ENCODE measurements at places on chromosomes 5 and 9.
A peak's percentile ranks its signal among the peaks of the same experiment; 100 is the strongest.

DNA sequence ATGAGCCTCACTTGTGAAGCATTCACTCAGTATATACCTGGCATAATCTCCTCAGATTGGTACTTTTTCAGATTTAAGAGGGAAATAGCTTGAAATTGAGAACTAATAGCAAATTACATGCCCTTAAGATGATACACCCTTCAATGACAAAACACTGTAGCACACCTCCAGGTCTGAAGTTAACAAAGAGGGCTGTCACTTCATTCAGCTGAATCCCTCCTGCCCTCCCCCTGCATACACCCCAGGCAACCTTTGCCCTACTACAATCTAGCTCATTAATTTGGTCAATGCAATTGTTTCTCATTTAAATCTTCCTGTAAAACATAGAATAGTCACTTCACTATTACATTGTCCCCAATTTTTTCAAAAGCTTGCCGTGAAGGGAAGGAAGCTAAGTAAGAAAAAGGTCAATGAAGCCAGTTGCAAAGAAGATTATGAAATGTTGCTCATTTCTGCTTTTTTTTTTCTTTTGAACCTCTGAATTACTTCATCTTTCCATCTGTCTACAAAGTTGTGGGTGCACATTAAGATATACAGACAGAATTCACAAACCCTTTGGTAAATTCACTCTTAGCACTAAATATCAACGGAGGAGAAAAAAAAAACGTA lies 294.8 kb upstream of the PTGER4 start:
- DNase-seq: no peak

DNA sequence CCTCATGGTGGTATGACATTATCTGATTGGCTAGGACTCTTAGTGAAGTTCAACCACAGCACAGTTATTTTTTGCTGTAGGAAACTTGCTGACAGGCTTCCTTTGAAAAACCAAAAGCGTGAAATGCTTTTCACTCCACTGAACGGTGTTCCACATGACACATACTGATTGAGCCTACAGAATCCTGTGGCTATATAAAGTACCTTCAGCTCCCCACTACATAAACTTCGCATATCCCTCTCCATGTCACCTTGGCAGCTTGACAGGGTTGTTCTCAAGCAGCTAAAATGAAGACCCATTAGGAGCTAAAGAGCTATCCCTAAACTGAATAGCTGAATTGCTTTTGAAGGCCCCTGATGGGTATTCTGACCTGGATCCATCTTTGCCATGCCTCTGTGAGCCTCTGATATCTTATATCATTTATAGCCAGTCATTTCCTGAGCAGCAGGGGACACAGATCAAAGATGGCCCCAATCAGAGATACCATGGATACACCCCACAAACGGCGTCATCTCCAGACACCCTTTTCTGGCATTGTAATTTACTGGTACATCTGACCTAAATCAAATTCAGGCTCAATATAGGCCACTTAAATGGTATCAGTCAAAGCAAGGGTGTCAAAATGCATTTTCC lies 91.5 kb downstream of the APBA1 start:
- DNase-seq: no peak

- no peak for DNase-seq
Measured at GRCh38 chr5:10724781-10725507, 36.1 kb downstream of the DAP start.

DNA sequence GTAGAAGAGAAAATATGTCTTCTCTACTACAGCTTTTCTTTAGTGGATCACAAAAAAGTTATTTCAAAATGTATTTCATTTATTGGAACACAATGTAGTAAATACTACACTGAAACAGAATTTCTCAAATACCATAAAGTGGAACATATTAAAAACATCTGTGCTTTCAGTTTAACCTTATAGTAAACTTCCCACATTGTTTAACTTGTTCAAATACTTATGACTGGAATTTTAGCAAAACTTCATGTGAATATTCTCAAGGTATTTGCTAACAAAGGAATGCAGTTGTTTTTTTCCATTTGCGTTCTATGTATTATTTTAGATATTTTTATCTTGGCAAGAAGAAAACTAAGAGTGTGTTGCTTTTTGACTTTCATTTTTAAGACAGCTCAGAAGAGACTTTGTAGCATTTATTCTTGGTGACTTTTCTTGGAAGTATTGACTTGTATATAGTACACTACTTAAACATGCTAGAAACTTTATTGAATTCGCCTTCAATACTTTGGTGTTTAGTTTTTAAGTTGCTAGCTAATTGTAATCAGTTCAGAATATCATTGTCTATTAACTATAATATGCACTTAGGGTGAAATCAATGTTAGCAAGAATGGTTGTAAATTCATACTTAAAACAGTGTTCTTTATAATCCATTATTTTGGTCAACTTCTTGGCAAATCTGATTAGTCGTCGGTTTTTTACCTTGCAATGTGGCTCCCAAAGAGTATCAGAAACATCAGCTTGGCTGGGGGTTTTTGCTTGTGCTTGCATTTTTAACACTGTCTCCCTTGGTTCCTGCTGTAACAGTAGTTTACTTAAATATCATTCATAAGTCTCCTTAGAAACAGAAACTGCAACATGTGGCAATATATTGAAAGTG lies 5.0 kb upstream of the RHOBTB3 start:
- no peak for DNase-seq

- DNase-seq: no peak
Measured at GRCh38 chr5:57863661-57864060, 381.1 kb upstream of the ACTBL2 start.

DNA sequence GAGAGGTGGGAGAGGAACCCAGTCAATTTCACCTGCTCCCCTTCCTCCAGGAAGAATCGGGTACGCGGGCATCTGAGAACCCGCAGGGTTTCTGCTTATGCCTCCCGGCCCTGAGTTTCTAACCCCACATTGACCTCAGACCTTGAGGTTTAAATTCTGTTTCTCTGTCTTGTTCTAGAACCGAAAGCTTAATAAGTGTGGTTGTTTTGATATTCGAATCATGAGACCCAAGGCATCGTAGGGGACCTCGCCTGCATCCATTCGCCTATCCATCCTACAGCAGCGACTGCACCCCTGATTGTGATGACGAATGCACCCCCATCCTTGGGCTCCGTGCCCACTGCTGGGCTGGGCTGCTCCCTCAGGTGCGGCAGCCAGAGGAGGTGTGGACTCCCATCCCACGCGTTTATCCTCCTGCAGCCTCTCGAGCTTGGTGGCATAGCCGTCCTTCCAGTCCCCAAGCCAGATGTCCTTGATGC lies 80.8 kb upstream of the IER5L start:
- DNase-seq: no peak

DNA sequence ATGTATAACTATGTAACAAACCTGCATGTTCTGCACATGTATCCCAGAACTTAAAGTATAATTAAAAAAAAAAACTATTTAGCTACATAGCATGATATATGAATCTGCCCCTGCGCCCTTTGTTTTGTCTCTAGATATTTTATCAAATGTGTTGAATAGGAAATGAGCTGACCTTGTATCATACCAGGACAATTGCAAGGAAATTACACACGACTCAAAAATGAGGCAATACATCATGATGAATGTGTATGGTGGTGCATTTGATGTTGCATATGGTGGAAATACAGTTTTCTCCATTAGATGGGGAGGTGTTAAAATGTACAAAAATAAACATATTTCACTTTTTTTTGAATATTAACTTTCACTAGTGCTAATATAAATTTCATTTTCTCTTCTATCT lies 28.6 kb upstream of the CEP78 start:
- no peak for DNase-seq

- no peak for DNase-seq
Measured at GRCh38 chr9:36080519-36080918, 43.8 kb downstream of the RECK start.

- no peak for DNase-seq
Measured at GRCh38 chr5:79168031-79168430, 56.4 kb downstream of the BHMT start.

DNA sequence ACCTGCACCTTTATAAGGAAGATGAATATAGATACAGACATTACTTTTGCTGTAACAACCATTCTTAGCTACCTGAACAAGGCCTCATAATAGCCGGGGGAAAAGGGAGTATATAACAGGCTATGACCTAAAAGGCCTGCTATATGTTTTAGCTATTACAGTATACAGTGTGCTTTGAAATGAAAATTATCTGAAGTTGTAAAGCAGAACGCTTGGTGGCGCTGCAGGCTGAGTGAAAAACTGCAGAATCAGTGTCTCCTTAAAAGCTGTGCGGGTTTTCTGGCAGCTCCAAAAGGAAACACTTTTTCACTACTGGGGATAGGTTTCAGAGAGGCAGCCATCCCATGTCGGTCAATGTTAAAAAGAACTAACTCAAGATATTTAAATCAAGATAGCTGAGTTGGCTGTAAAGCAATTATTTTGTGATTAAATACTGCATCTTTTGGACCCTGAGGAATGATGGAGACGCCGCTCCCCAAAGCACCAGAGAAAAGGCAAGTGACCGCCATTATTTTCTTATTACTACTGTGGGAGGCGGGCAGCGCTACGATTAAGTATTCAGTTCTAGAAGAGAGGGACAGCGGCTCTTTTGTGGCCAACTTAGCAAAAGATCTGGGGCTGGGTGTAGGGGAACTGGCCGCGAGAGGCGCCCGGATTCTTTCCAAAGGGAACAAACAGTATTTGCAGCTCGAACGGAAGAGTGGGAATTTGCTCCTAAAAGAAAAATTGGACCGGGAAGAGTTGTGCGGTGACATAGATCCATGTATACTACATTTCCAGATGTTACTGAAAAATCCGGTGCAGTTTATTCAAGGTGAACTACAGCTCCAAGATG lies 5.9 kb downstream of the PCDHB6 start:
- DNase-seq: no peak

- DNase-seq: no peak
Measured at GRCh38 chr5:54458221-54458620, 2.7 kb downstream of the HSPB3 start.

GRCh38 chr9:2228132-2228531 lies 213.0 kb downstream of the SMARCA2 start:
- peak; percentile 23 for DNase-seq

- DNase-seq: no peak
Measured at GRCh38 chr5:93653716-93654115, 70.7 kb downstream of the NR2F1 start.

- no peak for DNase-seq
Measured at GRCh38 chr5:140794595-140795258, at the start of gene PCDHA2. TSS of gene PCDHA2 (plus strand) at chr5:140794852.

DNA sequence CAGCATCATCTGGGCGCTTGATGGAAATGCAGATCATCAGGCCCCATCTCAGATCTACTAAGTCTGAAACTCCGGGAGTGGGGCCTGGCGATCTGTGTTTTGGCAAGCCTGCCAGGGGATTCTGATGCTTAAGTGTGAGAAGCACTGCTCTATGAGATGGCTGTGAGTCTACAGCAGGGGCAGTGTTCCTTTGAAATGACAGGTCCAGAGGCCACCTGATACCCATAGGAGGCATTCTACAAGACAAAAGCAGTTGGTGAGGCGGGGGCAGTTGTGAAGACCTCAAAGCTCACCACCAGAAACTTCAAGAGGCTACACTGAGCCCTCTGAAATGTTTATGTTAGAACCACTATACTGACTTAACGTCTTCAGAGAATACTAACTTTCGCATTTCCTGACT lies 86.9 kb upstream of the SPATA31D4 start:
- no peak for DNase-seq

DNA sequence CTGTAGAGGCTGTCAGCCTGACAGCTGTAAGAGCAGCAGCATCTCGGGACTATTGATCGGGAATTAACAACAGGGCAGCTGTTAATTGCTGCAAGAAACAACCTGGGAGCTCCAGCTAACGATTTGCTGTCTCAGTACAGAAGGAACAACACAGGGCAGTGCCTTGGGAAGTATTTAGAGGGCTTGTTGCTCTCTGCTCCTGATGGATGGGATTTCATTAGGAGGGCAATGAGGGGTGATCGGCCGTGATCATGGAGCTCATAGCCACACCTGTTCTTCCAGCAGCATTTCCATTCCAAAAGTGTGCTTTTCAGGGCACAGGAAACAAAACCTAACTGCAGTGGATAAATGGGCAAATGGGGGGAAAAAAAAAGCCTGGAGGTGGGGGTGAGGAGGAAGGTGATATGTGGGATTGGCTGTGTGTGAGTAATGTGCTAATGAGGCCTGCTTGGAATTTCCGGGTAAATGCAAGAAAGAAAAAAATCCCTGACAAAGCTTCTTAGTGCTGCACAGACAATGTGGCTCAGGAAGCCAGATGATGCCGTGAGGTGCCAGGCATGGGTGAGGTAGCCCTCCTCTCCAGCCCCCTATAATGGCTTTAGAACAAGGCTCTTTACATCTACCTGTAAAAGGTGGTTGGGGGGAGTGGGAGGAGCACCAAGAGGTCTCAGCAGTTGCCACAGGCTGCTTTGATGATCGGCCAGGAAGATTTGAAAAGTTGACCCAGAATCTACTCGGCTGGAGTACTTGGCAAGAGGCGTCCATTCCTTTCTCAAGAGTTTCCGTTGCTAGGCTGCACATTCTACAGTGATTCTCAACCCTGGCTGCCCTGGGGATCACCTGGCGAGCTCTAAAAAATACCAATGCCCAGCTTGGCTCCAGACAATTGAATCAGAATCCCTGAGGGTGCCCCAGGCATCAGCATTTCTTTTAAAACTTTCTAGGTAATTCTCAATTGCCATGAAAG lies 139.5 kb upstream of the KLF9 start:
- no peak for DNase-seq

DNA sequence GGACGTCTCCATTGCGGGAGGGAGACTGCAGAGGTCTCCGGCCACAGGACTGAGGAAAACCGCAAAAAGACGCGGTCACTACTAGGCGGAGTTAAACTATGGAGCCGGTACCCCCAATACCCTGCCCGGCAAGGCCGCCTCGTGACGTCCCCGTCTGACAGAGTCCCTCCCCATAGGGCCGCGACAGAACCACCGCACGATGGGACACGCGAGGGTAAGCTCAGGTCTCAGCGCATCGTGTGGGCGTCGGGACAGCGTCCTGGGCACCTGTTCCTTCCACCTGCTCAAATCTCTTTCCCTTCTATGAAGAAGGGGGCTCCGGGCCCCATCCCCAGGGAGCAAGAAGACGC lies 35.2 kb upstream of the GLDC start:
- peak; percentile 71 for DNase-seq

DNA sequence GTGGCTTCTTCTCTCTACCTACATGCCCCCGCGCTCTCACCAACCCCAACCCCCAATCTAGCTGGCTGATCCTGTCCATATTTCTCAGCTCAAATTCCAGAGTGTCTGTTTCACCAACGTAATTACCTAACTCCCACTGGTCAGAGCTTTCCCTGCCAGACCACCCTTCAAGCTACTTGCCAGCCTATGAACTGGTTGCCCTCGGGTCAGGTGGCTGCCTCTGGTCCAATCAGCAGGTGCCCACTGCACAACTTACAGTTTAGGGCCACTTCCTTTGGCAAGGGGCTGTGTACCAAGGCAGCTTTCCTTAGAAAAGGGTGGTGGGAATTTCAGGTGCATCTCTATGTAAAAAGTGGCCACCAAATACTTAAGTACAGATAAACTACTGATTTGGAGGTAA lies 92.2 kb upstream of the SLC30A5 start:
- DNase-seq: no peak

GRCh38 chr9:128902351-128903078 lies 18.3 kb upstream of the PHYHD1 start:
- peak; percentile 88 for DNase-seq

DNA sequence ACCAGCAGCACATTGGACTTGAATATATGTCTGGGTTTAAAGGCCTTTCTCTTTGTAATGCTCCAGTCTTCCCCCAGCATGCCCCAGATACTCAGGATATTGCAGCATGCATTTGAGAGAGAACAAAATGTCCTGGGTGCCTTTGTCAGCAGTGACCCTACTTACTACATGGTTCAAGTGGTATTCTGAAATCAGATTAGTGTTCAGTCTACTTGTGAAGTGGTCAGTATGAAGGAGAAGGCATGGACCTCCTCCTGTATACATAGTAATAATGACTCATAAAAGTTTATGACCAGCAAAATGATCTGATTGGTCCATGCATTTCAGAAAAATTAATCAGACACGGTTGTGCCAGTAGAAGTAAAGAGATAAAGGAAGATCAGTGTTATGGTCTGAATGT lies 25.4 kb downstream of the GPR21 start:
- DNase-seq: no peak
